ENCODE measurements at places on chromosomes 2 and 18.

GRCh38 chr2:2699121-2699505, 368.0 kb upstream of the MYT1L start:
- H3K36me3 ChIP-seq: no peaks in the 10 kb centered on the region
- DNase-seq: no peak
- no peak overlapping the region for H3K4me3 ChIP-seq

GRCh38 chr2:74328074-74328473, 15.1 kb downstream of the SLC4A5 start:
- no peak overlapping the region for H3K4me3 ChIP-seq
- no peaks in the 10 kb centered on the region for H3K27me3 ChIP-seq
- H3K27ac ChIP-seq: no peak overlapping the region
- no peaks in the 10 kb centered on the region for H3K4me1 ChIP-seq

DNA sequence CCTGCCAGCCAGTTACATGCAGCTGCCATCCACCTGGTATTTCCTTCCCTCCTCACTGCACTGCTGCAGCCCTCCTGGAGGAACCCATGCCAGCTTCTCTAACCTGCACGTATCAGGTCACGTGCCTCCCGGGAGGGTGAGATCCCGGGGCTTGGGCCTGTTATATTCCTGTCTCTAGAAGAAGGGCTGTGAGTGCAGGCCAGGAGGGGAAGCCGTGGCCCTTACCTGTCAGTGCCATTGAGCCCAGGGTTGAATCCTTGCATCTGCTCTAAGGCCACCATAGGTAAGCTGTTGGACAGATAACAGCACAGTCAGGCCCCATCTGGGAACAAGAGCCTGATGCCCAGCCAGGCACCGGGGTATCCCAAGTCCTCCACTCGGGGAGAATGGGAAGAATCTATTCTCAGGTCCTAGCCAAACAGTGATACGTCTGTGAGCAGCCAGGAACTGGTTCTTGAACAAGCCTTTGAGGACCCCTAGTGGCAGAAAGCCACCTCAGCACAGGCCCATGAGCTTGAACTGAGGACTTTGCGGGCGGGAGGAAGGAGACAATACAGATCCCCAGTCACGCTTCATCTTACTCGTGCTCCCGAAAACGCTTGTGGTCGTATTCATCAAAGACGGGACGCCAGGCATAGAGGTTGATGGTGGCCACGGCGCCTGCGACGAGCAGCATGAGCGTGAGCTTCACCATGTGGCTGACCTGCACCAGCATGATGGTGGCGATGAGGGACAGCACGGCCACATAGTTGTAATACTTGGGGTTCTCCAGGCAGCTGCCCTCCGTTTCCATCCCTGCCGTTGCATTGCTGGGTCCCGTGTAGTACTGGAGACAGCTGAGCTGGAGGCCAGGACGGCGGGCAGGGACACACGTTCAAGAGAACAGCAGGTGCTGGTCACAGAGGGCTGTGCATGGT, 34.4 kb downstream of the CENPO start:
- H3K27me3 ChIP-seq: no peaks in the 10 kb centered on the region
- H3K36me3 ChIP-seq: peaks cover 11% of the 10 kb centered on the region
- peak; percentile 89 for DNase-seq
- H3K4me3 ChIP-seq: no peak overlapping the region
- peak overlapping the region; percentile 88 for H3K27ac ChIP-seq

GRCh38 chr2:137921105-137921880, 43.0 kb upstream of the HNMT start:
- H3K27ac ChIP-seq: no peak overlapping the region
- no peak overlapping the region for H3K4me3 ChIP-seq
- no peak for DNase-seq
- no peaks in the 10 kb centered on the region for H3K36me3 ChIP-seq
- no peaks in the 10 kb centered on the region for H3K27me3 ChIP-seq
